ENCODE measurements at places on chromosomes 5 and 9.

DNA sequence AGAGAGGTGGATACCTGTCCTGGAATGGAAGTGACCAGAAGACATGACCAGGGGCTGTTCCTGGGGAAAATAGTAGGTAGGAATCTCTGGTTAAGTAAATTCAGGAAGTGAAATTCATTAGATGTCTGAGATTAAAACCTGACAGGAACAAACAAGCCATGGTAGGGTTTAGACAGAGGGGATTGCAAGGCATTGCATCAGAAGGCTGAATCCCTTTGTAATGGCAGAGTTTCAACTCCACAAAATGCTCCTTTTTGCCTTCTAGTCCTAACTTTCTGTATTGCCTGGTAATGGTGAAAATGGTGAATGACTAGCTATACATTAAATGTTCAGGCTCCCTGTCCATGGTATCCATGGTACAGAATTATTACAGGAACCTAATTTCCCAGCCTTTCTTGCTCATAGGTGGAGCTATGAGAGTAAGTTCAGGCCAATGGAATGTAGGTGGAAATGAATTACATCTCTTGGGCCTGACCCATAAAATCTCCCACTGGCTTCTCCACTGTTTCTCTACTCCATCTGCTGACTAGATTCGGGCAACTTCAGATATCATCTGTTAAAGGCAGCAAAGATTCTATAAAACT, 113.4 kb upstream of the CNTLN start:
- no peak for DNase-seq

DNA sequence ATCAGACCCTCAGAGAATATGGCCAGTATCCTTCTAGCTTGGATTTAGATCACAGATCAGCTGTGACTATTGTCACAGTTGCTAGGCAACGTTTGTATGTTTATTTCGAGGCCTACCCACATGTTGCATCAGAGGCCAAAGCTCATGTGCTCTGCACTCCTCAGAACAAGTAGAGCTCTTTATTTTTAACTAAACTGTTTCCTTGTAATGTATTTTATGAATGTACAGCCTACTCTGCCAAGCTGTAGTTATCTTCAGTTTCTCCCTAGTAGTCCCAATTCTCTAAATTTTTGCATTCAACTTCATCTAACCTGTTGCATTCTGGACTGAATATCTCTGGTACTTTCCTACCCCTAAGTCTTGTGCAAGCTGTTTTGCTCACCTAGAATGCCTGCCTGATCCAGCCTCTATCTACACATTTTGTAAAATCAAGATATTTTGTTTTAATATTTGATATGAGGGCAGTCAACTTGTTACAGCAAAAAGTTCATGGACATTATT, 52.8 kb downstream of the CAST start:
- DNase-seq = peak; percentile 37

- no peak for DNase-seq
These were observed 24.3 kb downstream of the EFNA5 start for GRCh38 chr5:107646418-107646817.

DNA sequence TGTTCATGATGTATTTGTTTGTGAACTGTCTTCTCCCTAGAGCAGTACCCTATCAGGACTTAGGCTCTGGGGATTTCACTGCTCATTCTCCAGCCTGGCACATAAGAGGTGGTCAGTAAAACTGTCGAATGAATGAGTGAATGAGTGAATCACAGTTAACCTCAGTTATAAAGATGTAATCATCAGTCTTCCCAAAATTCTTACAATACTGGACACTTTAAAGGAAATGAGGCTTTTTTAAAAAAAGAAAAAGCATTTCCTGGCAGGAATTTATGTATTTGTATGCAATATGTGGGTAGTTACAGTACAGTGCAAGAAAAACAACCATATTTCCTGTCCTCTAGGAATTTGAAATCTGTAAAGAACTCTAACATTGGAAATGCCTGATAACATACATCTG, 59.6 kb downstream of the RAI14 start:
- no peak for DNase-seq

DNA sequence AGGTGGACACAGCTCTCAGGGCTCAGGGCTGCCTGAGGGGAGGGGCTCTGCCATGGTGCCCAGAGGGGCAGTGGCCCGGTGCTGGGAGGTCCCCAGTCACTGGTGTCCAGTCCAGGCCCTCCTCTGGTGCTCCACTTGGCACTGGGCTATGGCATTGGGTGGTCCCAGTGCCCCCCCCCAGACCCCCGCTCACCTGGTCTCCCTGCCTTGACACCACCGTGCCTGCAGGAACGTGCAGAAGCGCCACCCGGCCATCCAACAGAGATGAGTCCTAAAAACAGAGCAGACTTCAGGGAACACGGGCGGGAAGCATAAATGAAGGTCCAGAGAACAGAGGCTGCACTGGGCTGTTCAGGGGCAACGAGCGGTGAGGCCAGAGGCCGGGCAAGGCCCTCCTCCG, 42.3 kb upstream of the NSMF start:
- no peak for DNase-seq

- DNase-seq = peak; percentile 82
These were observed 792 bp downstream of the NTMT1 start for GRCh38 chr9:129626625-129627284.

DNA sequence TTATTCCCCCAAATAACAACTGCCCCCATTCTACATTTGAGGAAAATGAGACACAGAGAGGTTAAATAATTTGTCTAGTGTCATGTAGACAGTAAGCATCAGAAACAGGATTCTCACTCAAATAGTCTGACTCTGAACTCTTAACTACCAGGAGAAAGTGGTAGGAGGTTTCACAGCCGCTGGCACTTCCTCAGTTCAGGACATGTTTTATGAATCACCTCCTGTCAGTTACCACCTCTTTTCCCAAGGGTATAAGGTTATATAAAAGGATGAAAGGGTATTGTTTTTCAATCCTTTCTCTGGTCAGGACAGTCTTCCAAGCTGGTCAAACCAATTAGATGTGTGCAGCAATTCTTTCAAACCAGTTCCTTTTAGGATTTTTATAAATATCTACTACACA, 52.1 kb downstream of the TSSK1B start:
- DNase-seq = no peak

- DNase-seq = no peak
These were observed 47.7 kb downstream of the ATG10 start for GRCh38 chr5:82019342-82020138.

DNA sequence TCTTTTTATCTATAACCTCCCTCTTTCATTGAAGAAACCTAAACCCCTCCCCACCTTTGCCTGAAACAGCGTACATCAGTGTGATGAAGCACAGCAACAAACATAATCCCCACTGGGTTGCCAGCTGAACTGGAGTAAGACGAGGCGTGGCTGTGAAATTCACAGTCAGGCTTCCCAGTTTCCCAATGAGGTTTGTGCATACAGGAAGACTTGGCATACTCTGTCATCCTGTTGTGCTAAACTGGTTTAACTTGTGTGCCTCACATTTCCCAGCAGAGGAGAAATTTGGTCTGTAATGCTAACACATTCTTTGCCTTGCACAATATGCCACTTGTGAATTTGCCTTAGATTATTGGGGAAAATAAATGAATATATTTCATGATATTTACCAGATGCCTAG, 121.5 kb downstream of the SV2C start:
- DNase-seq = no peak

DNA sequence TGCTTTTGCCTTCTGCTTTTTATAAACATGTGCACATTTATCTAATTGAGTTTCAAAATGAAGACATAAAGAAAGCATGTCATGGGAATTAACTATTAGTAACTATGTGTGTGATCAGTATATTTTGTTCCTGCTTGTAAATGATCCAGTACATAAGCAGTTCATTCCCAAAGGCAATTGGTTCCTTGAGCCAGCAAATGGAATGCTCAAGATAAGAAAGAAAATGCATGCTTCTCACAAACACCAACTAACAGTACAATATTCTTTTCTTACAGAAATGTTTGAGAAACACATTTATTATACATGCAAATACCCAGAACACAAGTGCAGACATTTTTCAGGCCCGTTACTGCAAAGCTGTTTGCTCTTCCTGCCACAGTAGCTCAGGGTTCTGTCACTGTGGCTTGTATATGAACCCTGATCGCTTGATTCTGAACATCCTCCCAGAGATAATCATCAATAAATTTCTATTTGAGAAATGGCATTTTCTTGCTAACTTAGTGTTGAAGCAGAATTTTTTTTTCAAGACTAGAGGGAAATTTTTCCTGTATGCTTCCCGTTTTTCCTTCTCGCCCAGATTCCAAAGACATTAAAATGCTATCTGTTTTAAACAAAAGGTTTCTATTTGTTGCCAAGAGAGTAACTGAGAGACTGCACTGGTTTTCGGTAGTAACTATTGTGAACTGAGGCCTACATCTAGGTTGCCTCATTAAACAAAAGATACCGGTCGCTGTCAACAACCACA, 1.9 kb downstream of the GNAQ start:
- no peak for DNase-seq

DNA sequence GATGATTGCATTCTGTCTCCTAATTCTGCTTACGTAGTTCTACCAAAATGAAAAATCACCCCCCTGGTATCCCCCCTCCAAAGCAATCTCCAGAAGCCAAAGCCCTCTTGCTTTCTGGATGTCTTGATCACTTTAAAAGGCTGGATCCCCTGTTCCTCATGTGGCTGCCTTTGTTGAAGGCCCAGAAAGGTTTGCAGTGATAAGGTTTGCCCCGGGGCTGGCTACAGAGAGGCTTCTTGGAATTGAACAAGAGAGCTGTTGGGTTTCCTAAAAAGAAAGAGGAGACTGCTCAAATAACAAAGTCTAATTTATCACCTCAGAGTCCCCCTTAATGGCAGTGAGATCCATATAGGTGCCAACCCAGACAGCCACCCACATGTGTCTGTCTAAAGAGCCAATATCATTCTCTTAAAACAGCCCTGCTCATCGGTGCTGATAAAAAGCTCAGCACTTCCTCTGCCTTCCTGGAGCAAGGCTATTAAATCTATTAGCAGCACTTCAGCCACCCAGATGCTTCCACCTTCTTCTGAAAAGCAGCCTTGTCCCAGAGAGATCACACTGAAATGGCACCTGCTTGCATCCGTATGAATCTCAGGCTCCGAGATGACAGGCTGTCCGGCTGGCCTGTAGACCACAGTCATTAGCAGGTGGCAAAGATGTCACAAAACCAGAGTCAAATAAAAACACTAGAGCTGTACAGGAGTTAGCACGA, 70.9 kb downstream of the TEX10 start:
- DNase-seq = no peak

GRCh38 chr5:76406014-76406413, 2.9 kb downstream of the IQGAP2 start:
- DNase-seq = no peak

DNA sequence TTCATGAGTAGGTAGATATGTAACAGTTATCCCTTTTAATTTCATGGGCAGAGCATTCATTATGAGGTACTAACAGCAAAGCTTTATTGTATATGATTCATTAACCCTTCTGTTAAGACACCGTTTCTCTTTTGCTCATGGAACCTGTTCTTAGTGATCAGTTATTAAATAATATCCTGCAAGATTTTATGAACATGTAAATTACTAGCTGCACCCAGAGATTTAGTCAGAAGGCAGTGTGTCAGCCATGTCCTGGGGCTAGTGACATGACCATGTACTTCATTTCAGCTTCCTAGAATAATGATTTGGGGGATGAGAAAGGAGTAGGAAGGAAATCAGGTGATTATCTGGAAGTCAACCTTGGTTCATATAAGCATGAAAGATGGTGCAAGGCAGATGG, 7.0 kb downstream of the MAST4 start:
- no peak for DNase-seq

GRCh38 chr5:150342583-150342982, 14.9 kb upstream of the TCOF1 start:
- no peak for DNase-seq

DNA sequence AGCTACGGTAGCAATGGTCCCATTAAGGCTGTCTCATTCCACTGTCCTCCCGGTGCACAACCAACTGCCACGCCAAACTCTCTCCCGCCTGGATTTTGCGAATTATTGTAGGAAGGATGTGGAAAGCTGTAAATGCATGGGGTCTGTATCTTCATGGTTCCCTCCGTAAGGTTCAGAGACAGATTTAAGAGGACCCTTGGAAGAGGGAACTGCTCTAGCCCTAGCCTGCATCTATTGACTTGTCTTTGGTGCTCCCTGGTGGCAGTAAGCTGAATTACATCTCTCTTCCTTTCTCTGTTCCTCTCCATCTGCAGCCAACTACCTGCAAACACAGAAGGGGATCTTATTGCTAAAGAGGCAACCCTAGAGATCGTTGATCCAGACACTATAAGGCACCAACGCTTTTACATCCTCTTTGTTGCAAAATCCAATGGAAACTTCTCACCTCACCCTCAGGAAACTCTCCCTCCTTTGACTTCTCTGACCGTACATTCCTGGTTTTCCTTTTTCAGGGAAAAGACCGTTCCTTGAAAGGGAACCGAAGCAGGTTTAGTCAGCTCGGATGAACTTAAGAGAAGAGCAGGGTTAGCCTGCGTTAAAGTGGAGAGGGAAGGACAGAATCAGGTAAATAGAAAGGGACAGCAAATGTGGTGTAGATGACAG, 11.9 kb downstream of the CAPSL start:
- no peak for DNase-seq

DNA sequence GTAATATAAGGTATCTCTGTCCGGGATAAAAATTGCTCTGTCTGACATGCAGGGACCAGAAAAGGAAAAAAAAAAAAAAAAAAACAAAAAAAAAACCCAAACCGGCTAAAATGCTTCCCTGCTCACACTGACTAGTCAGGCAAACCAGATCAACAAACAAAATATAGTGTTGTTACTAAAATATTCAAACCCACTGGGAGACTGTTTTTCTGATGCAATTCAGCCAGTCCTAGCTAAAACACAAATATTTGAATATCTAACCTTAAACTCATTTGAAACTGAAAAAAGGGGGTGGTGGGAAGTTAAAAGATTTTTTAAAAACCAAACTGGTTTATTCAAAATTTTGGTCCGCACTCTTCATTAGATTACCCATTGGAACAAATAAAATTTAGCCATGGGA, 61.0 kb downstream of the APBA1 start:
- DNase-seq = no peak
